ENCODE measurements at places on chromosomes 13 and 19. TPM values are rescaled to one million over a fixed set of nuclear protein-coding genes. Genes with fewer than 3 reads are reported as not detected.

Gene KLF1
- total RNA-seq: not detected

DNA sequence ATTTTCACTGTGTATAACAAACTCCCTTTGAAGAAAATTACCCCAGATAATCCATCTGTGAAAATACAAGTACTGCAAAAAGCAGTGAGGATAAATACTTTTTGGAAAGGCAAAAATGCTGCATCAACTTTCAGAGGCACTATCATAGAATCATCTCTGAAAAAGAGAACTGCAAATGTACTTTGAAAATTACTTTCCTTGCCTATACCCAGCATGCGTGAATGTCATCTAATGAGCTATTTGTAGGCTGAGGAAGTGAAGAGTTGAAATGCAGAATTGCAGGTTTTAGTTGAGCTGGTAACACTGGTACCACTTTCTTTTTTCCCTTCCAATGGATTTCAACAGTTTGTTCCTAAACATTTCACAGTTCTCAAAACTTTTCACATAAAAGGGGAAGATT is 196.7 kb downstream of the TBC1D4 start:
- H3K27ac ChIP-seq: no peak overlapping the region
- no peaks in the 10 kb centered on the region for H3K27me3 ChIP-seq
- H3K4me3 ChIP-seq: no peak overlapping the region
- no peak for DNase-seq

DNA sequence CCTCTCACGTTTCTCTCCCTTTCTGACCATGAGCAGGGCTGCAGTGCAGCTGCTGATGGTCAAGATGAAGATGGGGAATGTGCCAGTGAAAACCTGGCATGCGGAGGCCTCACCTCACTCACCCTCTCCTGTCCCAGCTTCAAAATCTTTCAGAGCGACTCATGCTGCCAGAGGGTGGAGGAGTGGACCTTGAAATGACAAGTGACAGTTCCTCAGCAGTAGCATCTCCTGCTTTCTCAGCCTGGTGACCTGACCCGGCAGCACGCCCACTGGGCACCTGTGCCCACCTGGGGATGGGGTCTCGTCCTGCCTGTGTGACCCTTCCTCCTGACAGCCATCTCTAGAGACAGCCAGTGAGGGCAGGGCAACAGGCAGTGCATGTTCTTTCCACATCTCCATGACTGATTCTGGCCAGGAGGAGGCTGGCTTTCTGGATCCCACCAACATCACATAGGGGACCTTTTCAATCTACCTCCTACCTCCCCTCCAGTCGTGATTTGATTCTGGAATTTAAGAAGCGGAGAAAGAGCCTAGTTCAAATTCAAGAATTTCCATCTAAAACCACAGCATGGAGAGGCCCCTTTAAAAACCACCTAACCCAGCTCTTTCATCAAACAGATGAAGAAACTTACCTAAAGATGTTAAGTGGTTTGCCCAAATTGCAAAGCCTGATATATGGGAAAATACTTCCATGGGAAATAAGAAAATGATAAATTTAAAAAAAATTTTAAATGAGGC is 45.8 kb downstream of the RFX2 start:
- H3K4me1 ChIP-seq: peaks cover 25% of the 10 kb centered on the region
- H3K36me3 ChIP-seq: no peaks in the 10 kb centered on the region
- no peak overlapping the region for H3K4me3 ChIP-seq

DNA sequence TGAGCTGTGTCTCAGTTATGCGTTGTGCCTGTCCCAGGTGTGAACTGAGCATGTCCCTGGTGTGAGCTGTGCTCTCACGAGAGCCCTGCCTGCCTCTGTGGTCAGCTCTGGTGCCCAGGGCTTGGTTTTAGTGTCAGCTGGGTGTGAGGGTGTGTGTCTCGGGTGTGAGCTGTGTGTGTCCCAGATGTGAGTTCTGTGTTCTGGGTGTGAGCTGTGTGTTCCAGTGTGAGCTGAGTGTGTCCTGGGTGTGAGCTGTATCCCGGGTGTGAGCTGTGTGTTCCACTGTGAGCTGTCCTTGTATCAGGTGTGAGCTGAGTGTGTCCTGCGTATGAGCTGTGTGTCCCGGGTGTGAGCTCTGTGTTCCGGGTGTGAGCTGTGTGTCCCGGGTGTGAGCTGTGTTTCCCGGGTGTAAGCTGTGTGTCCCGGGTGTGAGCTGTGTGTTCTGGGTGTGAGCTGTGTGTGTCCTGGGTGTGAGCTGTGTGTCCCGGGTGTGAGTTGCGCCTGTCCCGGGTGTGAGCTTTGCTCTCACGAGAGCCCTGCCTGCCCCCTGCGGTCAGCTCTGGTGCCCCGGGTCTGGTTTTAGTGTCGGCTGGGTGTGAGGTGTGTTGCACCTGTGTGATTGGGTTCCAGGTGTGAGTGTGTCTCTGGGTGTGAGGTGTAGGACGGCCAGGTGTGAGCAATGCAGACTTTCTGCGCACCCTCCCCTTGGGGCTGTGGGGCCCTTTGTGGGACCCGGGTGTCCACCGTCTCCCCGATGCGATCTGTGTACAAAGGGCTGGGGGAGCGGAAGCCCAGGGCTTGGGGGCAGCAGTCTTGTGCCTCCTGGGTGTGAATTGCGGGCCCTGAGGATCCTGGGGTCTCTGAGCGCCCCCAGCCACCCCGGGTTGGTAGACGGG is 7.1 kb upstream of the PEAK3 start:
- no peak for DNase-seq
- H3K36me3 ChIP-seq: no peaks in the 10 kb centered on the region
- no peaks in the 10 kb centered on the region for H3K27me3 ChIP-seq
- no peak overlapping the region for H3K4me3 ChIP-seq
- H3K27ac ChIP-seq: peak overlapping the region; percentile 32
- H3K4me1 ChIP-seq: peaks cover 11% of the 10 kb centered on the region

Gene ZNF776
- 20.3 TPM for total RNA-seq

- H3K27me3 ChIP-seq: no peaks in the 10 kb centered on the region
- H3K4me1 ChIP-seq: no peaks in the 10 kb centered on the region
- DNase-seq: no peak
- H3K27ac ChIP-seq: no peak overlapping the region
These were observed 12.1 kb downstream of the PPP6R1 start for GRCh38 chr19:55246462-55247451.

Gene ANKRD10
- 44.1 TPM for total RNA-seq

All from liver (tissue), 10 donors.